ENCODE measurements at places on chromosomes 11 and 22. TPM values are rescaled to one million over a fixed set of nuclear protein-coding genes. Genes with fewer than 3 reads are reported as not detected.

Gene ZNF74
- total RNA-seq: 2.1 TPM

Gene PGAP2
- total RNA-seq: 18.5 TPM

Gene BAIAP2L2
- 0.60 TPM for total RNA-seq

Gene LIF
- 0.42 TPM for total RNA-seq
